ENCODE measurements at places on chromosomes 3 and 15.

GRCh38 chr15:43249236-43249635 lies 17.5 kb downstream of the TGM5 start:
- no peak for DNase-seq

DNA sequence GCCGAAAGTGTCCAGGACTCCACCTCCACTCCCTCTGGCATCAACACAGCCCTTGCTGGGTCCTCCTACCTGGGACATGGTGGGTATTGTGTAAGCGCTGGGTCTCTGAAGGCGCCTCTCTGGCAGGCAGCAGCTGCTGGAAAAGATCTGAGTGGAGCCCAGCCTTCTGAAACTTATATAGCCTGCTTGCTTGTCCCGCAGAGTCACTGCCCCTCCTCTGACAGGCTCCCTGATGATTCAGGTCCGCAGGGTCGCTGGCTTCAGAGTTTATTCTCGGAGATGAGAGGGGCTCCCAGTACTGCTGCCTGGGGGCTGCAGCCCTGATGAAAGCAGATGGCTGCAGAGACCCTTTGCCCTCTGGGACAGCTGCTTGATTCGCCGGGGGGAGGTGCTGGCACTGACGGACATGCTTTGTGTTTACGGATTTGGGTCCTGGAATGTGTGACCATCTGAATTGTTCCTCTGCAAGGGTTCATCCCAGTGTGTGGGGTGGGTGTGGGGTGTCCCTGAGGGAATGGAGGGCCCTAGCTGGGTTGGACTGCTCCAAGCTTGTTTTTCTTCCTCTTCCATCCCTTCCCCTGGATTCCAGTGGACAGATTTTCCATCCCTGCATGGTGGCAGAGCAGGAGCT lies at the start of gene MUSTN1:
Gene MUSTN1, minus strand, starts transcription at position 149 of the 631 bp plus-strand sequence. Its CDS starts 71 bp downstream, at position 78.
- DNase-seq, result no peak

- DNase-seq, result no peak
Observed at GRCh38 chr3:38487323-38487722, 8.8 kb upstream of the EXOG start.

DNA sequence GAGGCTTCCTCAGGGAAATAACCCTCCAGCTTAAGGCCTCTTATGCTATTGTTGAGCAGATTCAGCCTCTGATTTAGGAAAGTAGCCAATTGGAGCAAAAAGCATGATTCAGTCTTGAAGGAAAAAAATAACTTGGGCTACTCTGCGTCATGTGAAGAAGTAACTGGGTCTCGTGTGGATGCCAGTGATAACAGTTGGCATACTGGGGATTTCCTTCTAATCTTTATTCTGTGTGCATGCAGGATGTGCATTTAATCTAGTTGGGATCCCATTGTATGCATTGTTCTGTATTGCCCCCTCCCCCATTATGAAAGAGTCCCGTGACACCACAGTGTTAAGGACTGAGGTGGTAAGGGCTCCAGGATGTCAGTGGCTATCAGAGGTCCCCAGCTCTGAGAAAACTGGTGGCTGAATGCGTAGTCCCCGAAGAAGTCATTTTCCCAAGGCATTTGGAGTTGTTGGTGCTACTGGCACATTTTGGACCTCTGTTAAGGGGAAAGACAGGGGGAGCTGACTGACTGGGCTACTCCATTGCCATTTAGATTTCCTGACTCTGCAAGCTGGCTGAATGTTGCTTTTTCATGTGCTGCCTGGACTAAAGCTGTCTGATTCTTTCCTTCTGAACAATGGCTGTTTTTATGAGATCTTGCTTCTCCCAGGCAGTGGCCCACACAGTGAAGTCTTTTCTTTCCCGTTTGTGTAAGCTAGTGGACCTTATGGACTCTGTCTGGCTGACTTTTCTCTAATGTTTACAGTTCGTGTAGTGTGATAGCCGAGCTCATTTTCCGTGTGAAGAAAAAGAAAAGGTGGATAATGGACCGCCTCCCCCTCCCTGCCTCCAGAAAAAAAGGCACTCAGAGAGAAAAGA lies 38.4 kb upstream of the TRAK1 start:
- DNase-seq, result peak; percentile 67

- no peak for DNase-seq
Observed at GRCh38 chr3:197504229-197504628, 51.5 kb downstream of the BDH1 start.

- no peak for DNase-seq
Observed at GRCh38 chr15:42118650-42119445, 24.5 kb upstream of the PLA2G4D start.

DNA sequence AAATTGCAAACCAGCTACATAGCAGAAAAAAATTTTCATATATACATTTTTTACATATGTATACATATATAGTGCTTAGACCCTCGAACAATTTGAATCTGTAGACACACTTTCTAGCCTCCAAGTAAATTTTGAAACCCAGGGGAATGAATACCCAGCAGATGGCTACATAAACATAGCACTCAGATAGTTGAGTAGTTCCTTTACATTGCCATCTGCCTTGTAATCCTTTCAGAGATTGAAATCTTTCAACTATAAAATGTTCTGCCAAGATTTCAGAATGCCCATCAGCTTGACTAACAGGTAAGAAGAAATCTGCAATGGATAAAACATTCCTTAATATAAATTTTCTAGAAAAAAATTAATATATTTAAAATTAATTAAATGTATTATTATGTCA lies 1333.5 kb upstream of the CADM2 start:
- DNase-seq, result no peak

GRCh38 chr15:80267658-80268057 lies 15.6 kb upstream of the CTXND1 start:
- no peak for DNase-seq

DNA sequence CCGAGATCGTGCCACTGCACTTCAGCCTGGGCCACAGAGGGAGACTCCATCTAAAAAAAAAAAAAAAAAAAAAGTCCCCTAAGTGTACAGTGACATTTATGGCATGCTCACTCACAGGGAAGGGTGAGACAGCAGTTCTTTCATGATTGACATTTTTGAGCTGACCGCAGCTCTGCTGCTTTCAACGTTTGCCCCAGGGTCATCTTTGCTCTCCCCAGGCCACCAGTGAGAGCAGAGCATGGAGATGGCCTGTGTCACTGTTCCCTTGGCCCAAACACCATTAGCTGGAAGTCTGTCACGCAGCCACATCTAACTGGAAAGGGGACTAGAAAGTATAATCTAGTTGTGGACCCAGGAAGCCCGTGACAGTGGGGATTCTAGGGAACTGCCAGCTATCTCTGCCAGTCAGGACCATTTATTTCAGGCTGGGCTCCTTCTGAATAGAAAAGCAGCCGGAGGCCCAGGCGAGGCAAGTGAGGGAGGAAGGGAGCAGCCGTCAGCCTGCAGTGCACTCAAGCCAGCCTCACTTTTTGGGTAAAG lies 193.4 kb upstream of the HES1 start:
- no peak for DNase-seq

- no peak for DNase-seq
Observed at GRCh38 chr3:111862415-111862814, 3.4 kb downstream of the PHLDB2 start.

GRCh38 chr15:27059610-27060202 lies 88.7 kb downstream of the GABRG3 start:
- DNase-seq, result peak; percentile 12

DNA sequence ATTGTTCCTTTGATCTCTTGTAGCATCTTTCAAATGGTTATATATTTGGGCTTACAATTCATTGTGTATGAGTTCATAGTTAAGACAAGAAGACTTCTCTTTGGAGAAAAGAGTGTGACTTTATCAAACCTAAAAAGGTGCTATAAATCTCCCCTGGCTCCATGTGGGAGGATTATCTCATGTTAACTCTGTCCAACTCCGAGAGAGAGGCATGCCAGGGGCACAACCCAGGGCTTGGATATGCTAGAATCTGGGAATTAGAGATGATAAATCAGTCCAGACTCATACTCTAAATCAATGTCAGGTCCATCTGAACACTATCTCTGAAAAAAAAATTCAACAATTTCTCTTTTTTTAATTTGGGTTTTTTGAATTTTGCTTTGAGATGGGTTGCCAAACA lies 462.8 kb downstream of the TUSC7 start:
- DNase-seq, result no peak

GRCh38 chr3:155352900-155353490 lies 59.5 kb upstream of the STRIT1 start:
- DNase-seq, result peak; percentile 32

GRCh38 chr15:38073178-38073946 lies 138.9 kb downstream of the TMCO5A start:
- no peak for DNase-seq

GRCh38 chr15:35743321-35743720 lies 197.4 kb upstream of the DPH6 start:
- DNase-seq, result no peak

GRCh38 chr15:70096215-70097062 lies 1.3 kb downstream of the TLE3 start:
- DNase-seq, result no peak

DNA sequence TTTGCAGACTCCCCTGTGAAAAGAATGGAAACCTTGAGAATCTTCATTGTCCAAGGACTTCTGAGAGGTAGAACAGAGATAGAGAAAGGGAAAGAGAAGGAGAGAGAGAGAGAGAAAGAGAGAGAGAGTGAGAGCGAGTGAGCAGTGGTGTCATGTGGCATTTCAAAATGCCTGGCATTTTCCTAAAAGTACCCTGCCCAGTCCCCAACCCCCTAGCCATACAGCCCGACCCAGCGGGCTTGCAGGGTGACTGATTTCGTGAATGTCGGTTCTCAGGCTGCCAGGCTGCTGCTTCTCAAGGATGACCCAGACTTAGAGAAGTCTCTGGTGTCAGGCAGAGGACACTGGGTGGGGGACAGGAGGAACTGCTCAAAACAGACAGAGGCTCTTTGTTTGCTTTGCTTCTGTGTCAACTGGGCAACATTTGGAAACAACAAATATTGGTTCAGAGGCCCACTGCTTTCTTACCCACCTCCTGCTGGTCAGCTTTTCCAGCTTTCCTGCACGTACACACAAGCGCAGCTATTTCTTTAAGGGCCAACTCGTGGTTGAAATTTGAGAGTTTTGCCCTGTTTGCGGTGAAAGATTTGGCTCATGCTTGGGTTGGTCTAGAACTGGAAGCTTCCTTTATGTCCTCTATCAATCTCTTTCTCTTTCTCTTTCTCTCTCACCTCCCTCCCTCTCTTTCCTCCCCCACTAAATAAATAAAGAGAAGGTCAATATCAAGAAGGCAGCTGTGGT lies 3.7 kb upstream of the TF start:
- no peak for DNase-seq

Data from HFFc6 (cell line).